Activated CD4-positive, alpha-beta T cell treated with anti-CD3 and anti-CD28 coated beads, Interleukin-2, Interleukin-6, amounts not matched to agents 100 ng/mL and 50 ng/mL, durations not matched to agents 16 hours and 8 hours (primary cell): ENCODE measurements at places on chromosomes 5 and 9.

GRCh38 chr5:147921136-147921535, 14.8 kb upstream of the C5orf46 start:
- DNase-seq = no peak

DNA sequence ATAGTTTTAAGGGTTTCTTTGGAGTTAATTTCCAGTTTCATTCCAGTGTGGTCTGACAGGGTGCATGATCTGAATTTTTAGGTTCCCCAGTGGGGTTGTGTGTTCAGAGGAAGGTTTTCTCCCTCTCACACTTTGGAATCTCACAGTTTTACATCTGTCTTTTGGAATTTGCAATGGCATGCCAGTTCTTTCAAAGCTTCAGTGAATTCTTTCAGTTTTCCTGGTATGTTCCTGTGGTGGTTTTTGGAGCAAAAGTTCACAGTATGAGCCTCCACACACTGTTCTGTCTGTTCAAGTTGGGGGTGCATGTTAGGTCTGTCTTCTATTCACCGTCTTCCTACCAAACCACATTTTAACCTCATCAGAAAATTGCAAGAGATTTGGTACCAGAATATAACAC, 624.2 kb downstream of the KCTD16 start:
- DNase-seq = no peak

GRCh38 chr5:158389786-158390185, 530.8 kb upstream of the CLINT1 start:
- no peak for DNase-seq

GRCh38 chr9:108933231-108933717, 650 bp downstream of the ELP1 start:
- DNase-seq = peak; percentile 17

GRCh38 chr9:133474853-133475252, 4.0 kb downstream of the SLC2A6 start:
- no peak for DNase-seq

DNA sequence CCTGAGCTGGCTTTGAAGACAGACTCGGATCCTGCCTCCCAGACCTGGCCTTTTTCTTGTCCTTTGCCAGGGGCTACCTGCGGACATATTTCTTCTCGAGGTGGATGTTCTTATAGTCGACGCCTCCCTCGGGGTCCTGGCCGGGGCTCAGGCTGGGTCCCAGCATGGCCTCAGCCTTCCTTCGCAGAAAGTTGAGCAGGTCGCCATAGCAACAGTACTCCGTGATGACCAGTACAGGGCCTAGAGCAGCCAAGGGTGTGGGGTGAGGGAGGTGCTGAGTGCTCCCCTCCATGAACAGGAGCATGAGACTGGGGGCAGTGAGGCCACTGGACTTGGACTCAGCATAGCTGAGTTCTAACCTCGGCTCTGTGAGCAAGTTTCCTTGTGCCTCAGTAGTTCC, 26.7 kb downstream of the CSF1R start:
- DNase-seq = no peak

- no peak for DNase-seq
Observed at GRCh38 chr5:761059-761771, 23.3 kb downstream of the ZDHHC11B start.

GRCh38 chr5:150778517-150779396, at the start of gene SMIM3:
Gene SMIM3 (plus strand): TSS chr5:150778757. CDS start chr5:150795441, 16,684 bp downstream.
- peak; percentile 80 for DNase-seq

GRCh38 chr5:162514116-162514515, 446.5 kb downstream of the GABRG2 start:
- no peak for DNase-seq

DNA sequence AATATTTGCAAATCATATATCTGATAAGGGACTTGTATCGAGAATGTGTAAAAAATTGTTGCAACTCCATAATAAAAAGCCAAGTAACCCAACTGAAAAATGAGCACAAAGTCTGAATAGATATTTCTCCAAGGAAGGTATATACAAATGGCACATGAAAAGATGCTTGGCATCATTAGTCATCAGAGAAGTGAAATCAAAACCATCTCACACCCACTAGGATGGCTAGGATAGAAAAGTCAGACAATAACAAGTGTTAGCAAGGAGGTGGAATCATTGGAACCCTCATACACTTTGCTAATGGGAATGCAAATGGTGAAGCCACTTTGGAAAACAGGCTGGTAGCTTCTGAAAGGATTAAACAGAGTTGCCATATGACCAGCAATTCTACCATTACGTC, 182.7 kb downstream of the ERCC6L2 start:
- DNase-seq = no peak

- no peak for DNase-seq
Observed at GRCh38 chr5:64458948-64459347, 46.9 kb upstream of the RGS7BP start.

DNA sequence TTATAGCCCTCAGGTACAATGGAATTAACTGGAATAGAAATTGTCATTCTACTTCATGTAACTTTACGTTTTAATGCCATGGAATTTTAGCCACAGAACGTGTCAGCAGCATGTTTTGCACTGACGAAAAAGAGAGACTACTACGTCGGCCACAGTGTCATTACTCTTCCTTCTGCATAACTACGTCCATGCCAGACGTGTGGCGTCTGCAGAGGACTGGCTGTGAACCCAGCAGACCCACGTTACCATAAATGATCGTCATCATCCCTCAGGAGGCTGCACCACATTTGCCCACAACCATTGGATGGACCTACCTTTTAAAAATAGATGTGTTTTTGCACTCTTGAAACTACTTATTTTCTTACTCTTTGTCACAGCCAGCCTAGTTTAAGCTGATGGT, 63.8 kb upstream of the ATG10 start:
- no peak for DNase-seq

- no peak for DNase-seq
Observed at GRCh38 chr5:16508730-16509531, 43.3 kb upstream of the ZNF622 start.

- DNase-seq = no peak
Observed at GRCh38 chr5:43437062-43437660, 25.0 kb upstream of the CCL28 start.

- peak; percentile 38 for DNase-seq
Observed at GRCh38 chr9:34547960-34548611, 25.3 kb upstream of the ENHO start.

- no peak for DNase-seq
Observed at GRCh38 chr9:16816011-16816410, 54.5 kb downstream of the BNC2 start.

- no peak for DNase-seq
Observed at GRCh38 chr5:1985781-1986180, 103.1 kb upstream of the IRX4 start.

GRCh38 chr5:93300309-93300923, 280.6 kb downstream of the NR2F1-AS1 start:
- no peak for DNase-seq

DNA sequence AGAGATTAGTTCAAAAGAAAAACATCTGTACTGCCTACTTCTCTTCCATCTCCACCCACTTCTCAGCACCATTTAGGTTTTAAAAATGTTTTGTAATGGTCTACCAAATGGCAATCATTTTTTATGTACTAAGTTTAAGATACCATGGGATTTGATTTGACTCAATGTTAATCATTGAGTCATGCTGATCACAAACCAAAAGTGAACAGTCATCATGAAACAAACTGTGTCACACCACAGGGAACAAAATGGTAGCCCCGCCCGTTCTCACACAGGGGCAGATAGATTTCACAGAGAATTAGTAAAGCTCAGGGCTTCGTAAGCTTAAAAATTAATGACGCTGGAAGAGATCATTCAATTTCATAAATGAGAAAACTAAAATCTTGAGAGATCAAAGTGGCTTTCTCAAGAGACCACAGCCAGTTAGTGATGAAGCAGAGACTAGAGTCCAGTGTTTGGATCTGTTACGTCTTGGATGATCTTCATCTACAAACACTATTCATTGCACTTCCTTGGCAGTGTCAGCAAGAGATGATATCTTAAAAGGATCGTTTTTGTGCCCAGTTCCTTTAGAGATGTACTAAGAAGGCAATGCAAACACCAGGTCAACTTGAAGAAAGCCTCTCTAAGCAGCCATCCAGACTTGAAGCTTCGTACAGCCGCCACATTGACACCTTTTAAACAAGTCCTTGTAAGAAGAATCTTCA, 33.9 kb upstream of the TRIO start:
- peak; percentile 82 for DNase-seq

GRCh38 chr9:32928145-32928763, 73.2 kb downstream of the APTX start:
- no peak for DNase-seq

GRCh38 chr5:35773967-35774366, 82.7 kb upstream of the IL7R start:
- peak; percentile 87 for DNase-seq

- DNase-seq = no peak
Observed at GRCh38 chr5:172421020-172421419, 33.3 kb downstream of the SH3PXD2B start.

DNA sequence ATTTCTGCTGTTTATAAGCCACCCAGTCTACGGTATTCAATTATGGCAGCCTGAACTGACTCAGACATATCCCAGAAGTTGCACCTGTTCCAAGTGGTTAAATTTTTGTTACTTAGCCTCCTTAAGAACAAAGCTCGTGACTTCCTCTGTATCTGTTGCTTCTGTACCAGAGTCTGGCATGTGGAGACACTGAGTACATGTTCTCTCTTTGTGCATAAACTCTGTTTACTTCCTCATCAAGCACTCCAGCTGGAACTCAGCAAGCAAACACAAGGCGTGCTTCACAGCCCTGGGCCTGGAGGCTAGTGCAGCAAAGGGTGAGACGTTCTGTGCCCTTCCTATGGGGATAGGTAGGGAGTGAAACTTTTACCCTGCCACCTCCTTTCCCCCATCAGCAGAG, 19.0 kb downstream of the C9orf152 start:
- DNase-seq = no peak

DNA sequence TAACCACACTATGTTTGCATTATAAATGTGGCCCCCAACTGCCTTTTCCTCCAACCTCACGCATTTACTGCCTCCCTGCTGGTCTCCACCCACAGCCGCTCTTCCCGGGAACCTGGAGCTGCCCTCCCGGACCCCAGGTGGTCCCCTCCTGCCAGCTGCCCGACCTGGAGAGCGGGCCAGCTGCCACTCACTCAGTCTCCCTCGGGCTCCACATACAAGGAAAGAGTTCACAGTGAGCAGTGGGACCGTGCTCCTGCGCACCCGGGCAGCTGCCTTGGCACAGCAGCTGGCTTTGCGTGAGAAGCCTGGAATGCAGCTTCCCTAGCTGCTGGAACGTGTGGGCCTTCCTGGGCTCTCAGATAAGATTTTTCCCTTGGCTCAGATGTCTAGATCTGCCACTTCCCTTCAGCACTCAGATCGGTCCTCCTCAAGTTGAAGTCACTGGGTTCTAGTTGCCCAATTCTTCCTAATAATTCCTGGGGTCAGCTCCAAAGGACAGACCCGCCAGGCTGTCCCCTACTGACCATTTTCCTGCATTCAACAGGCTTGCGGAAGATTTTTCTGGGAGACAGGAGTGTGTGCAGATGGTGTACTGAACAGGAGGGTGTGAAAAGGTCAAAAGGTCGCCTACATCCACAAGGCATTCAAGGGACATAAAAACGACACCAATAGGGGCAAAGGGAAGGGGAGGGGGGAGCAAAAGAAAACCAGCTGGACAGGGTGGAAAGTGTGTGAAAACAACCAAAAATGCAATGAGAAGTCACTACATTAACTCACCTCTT, 69.1 kb downstream of the MYO10 start:
- DNase-seq = no peak

DNA sequence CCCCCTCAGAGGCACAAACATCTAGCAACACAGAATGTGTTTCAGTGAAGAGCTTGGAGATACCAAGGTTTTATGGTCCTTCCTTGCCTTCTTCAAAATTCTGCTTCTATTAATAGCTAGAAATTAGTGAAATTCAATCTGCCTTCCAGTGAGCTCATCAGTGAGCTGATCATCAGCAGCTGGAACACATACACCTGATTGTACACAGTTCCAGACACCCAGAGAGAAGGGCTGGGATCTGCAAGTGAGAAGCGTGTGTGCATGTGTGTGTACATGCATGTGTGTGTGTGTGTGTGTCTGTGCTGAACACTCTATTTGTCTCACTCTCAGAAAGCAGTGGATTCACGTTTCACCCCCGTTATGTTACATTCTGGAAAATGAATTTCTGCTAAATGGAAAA, 28.5 kb downstream of the CFAP90 start:
- no peak for DNase-seq

GRCh38 chr9:1051210-1051583, 1.0 kb downstream of the DMRT2 start:
- DNase-seq = no peak

DNA sequence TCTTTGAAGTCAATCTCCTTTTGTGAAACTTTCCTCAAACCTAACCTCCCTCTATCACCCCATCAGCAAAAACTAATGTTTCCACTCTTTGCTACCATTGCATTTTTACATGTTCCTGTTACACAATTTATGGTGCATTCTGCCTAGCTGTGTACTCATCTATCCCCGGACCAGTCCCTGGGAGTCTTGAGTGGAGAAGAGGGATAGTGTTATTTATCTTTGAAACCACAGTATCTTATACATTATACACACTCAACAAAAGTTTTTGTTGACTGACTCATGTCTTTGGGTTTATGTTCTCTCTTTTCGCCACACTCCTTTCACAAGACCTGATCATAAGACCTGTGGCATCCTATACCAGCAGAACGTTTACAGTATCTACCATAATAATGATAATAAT, 26.4 kb downstream of the TNFAIP8 start:
- DNase-seq = no peak

DNA sequence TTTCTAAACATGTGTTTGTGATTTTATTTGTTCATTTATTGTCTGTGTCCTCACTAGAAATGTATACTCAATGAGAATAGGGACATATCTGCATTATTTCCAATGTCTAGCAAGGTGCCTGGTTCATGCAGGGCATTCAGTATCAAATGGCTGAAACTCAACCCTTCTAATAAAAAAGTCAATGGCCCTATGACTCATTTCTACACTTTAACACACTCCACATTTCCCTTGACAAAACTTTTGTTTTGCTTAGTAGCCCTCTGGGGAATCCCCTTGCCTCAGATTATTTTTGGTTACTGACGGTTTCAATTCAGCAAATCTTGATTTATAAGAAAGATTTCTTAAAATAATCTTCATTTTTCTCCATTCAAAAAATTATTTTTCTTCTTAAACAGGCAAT, 206.0 kb upstream of the DMRTA1 start:
- peak; percentile 64 for DNase-seq

- no peak for DNase-seq
Observed at GRCh38 chr5:88924330-88924657, 41.3 kb upstream of the MEF2C start.
